ENCODE measurements at places on chromosomes 12 and 14.

GRCh38 chr12:91406920-91407341 lies 224.3 kb upstream of the DCN start:
- DNase-seq, result no peak

- no peak for DNase-seq
Measured at GRCh38 chr12:100995201-100995600, 200.6 kb downstream of the ANO4 start.

- DNase-seq, result no peak
Measured at GRCh38 chr12:53048033-53048779, 1.7 kb upstream of the TNS2 start.

- no peak for DNase-seq
Measured at GRCh38 chr12:92261071-92261470, 115.4 kb upstream of the BTG1 start.

DNA sequence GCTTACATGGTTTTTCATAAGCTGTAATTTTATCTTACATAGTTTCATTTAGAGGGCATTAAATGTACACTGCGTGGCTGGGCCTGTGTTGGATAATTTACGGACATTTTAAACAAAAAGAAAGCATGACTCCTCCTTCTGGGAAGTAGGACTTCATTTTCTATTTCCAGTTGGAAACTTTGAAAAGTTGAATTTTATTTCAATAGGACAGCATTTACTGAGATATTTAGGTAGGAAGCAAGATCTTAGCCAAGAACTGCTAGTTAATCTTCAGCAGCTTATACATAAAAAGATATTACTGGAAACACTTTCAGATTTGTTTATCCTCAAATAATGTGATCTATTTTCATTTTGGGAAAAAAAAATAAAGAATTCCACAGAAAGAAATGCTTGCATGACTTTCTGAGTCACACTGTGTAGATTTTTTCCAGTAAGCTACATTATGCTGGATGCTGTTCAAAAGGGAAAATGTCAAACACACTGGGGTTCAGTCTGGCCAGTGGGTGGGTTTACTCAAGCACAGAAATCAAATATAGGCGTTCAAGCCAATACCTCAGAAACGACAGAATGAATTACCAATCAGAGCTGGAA lies 239.4 kb upstream of the KRR1 start:
- no peak for DNase-seq

GRCh38 chr12:45170456-45171042 lies 45.3 kb upstream of the ANO6 start:
- DNase-seq, result peak; percentile 48

GRCh38 chr14:73014105-73014504 lies 12.8 kb downstream of the ZFYVE1 start:
- DNase-seq, result no peak

- DNase-seq, result no peak
Measured at GRCh38 chr12:129877411-129877810, 26.4 kb downstream of the TMEM132D start.

DNA sequence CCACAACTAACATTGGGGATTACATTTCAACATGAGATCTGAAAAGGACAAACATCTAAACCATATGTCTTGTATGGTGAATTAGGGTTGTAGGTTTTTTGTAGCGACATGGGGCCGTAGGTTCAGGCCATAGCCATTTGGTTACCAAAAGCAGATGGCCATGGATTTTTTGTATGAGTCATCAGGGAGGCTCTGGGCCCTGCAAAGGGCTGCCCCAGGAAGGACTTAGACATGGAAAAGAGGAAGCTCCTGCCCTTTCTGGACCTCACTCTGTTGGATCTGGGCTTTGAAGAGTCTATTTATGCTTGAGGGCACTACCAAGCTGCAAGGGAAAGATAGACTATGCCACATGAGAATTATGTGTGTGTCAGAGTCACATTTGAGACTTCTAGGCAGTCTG lies 89.3 kb upstream of the DHRS4 start:
- no peak for DNase-seq

- no peak for DNase-seq
Measured at GRCh38 chr12:54360717-54361456, 3.4 kb downstream of the GPR84 start.

- DNase-seq, result no peak
Measured at GRCh38 chr12:87117526-87117925, 861.3 kb upstream of the MGAT4C start.

DNA sequence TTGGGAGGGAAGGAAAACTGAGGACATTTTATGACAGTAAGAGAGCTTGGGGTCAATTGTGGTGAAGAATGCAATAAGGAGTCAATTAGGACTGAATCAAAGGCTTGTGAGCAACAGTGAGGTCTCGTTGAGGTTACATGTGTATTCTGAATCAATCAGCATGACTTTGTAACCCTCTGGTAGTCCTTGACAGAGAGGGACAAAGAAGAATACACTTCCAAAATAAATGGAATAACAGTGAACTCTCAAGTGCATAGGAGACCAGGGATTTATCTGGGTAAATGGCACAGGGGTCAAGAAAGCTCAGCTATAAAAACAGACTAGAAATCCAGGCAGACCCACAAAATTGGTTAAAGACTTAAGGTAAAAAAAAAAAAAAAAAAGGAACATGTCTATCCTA lies 85.1 kb upstream of the NAV3 start:
- no peak for DNase-seq

DNA sequence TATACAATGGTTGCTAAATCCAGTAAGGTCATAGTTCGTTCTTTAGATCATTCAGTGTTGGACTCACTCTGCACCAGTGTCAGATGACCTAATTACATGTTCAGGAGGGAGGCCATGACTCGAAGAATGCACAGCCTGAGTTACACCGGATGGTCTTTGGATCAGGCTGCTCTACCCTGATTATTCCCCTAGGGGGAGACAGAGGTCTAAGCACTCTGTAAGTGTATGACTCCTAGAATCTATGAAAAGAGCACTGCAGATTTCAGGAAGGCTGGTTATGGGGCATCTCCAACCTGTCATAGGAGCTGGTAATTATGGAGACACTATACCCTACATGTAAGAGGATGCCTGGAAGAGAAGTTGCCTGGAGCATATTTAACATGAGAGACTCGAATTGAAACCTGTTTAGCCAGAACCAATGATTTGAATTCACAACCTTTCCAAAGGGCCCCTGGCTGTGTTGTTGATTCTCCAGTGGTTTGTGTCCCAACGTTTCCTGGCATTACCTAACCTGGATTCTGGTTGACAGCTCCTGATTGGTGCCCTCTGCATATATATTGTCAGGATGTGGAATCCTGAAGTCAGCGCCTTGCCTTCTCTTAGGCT lies at the start of gene MUCL1:
TSS of gene MUCL1 (plus strand) at position 584 of the 606 bp plus-strand sequence. CDS start 67 bp downstream, outside the sequence.
- no peak for DNase-seq

DNA sequence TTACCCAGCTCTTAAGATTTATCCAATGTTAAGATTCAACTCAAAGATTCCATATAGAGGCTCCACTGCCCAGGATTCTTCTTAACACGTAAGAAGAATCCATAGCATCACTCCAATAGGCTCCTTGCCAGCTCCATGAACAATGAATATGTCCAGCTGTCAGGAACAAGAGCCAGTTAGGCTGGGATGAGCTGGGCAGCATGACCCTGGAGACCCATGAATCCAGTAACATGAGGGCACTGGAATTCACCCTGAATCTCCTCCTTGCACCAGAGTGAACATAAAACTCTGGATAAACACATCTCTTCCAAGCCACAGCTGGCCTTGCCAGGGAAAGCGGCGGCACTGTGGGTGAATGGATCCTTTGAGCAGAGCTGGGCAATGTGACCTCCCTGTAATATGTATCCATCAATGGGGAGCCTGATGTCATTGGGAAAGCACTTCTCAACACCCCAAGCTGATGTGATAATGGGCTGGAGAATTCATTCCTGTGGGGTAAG lies 24.4 kb upstream of the TC2N start:
- DNase-seq, result no peak

DNA sequence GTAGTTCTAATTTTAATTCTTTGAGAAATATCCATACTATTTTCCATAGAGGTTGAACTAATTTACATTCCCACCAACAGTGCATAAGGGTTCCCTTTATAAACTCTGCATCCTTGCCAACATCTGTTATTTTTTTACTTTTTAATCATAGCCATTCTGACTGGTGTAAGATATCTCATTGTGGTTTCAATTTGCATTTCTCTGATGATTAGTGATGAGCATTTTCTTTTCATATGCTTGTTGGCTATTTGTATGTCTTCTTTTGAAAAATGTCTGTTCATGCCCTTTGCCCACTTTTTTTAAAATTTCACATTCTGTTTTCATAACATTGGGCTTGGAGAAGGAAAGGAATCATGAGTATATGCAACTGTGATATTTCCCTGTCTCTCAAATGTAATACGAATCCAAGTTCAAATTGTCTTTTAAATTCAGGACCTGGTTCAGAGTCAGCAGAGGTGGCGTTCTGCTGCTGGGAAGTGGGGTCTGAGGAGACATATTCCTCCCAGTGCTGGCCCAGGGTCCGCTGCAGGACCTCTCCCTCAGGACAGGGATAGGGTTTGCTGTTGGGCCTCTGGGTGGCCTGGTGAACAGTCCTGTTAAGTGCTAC lies 81.2 kb upstream of the ETV6 start:
- DNase-seq, result no peak

- DNase-seq, result no peak
Measured at GRCh38 chr12:120091371-120092090, 25.0 kb downstream of the RAB35 start.

DNA sequence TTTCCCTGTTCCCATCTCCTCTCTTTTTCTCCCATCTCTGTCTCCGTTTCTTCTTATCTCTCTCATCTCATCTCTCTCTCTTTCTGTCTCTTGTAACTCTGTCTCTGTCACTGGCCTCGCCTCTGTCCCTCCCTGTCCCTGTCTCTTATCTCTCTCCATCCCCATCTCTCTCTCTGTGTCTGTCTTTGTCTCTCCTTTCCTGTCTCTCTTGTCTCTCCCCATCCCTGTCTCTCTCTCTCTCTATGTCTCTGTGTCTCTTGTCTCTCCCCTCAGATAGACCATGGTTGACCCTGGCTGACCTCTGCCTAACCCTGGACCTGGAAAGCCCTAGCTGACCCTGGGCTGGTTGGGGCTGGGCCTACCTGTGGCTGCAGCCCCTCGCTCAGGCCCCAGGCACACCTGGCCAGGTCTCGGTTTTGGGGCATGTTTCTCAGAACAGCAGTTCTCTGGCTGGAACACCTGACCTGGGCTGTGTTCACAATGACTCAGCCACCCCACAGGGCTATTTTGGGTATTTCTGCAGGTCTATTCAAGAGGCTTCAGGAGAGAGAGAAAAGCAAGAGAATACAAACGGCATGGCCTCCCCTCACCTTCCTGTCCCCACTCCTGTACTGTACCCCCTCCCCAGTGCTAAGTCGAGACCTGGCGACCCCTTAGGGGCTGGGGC lies 174.4 kb downstream of the TMEM121 start:
- DNase-seq, result no peak

GRCh38 chr12:67042697-67043131 lies 226.4 kb upstream of the CAND1 start:
- no peak for DNase-seq
